ENCODE measurements at places on chromosomes 2 and 18. TPM values are rescaled to one million over a fixed set of nuclear protein-coding genes. Genes with fewer than 3 reads are reported as not detected.

DNA sequence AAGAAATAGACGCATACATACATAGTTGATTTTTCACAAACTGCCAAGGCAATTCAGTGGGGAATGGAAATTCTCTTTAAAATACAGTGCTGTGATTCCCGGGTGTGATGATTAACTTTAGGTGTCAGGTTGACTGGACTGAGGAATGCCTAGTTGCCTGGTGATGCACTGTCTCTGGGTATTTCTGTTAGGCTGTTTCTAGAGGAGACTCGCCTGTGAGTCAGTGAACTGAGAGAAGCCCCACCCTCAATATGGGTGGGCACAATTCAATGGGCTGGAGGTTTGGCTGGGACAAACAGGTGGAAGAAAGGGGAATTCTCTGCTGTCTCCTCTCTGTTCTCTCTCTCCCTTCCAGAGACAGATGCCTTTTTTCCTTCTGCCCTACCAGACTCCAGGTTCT, 187.6 kb downstream of the ARHGAP28 start:
- DNase-seq: no peak

- DNase-seq: no peak
Observed at GRCh38 chr2:101234169-101234938, 18.3 kb upstream of the CNOT11 start.

- no peak for DNase-seq
Observed at GRCh38 chr18:23990474-23991410, 23.8 kb upstream of the TTC39C start.

- peak; percentile 65 for DNase-seq
Observed at GRCh38 chr2:118016911-118017310, 3.0 kb upstream of the CCDC93 start.

DNA sequence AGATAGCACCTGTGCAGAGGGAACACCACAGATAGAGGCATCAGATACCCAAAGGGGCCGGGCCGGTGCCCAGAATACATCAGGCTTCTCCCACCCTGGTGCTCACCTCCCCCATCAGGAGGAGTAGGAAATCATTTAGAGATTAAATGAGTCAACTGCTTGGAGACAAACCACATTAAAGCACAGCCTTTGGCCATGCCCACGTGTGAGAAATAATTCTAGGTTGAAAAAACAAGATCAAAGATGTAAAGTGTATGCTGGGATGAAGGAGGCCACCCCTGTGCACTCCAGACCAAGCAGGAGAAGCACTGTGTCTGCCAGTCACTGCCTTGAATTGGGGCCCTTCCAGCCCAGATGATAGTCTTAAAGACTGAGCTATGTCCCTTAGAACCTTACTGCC, 152.8 kb upstream of the ACAA2 start:
- DNase-seq: peak; percentile 32

DNA sequence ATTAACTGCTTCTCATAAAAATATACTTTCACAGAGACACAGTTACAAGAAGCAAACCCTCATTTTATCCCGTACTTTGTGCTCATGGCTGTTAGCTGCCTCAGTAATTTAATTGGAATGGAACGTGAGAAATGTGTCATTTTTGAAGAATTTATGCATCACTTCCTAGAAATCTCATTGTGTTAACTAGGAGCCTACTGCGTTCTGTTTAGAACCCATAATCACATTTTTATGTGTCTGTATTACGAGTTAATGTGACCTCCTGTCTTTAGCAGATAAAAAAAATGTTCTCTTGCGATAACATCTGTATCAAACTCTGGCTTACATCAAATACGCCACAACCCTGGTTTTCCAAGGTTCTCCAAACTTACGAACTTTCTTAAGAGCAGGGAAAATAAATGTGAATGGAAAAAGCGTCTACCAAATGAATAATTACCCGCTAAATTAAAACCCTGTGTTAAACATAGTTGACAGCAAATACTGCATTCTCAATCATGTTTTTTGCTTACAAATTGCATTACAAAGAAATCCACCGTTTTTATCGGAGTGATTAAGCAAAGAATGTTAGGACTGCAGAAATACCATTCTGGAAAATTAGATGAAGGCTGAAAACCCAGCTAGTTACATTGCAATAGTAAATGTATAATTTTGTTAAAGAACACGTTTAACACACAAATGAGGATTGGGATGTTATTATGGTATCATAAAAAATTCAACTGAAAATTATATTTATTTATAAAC, 12.1 kb upstream of the GBX2 start:
- peak; percentile 79 for DNase-seq

DNA sequence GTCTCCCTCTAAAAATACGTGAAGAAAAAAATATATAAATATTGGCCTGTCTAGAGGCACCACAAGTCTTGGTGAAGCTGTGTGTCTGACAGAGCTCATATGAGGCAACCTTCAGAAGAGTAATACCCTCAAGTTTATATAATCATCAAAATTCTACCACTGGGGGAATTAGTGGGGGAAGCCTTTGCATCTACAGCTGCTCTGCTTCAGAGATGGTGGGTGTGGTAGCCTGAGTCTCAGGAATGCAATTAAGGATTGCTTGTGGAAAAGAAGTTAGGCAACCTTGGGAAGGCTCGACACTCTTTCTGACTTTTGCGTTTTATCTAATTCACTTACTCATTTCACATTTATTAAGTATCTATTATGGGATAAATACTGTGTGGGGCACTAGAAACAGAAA, 17.4 kb downstream of the TPGS2 start:
- no peak for DNase-seq

DNA sequence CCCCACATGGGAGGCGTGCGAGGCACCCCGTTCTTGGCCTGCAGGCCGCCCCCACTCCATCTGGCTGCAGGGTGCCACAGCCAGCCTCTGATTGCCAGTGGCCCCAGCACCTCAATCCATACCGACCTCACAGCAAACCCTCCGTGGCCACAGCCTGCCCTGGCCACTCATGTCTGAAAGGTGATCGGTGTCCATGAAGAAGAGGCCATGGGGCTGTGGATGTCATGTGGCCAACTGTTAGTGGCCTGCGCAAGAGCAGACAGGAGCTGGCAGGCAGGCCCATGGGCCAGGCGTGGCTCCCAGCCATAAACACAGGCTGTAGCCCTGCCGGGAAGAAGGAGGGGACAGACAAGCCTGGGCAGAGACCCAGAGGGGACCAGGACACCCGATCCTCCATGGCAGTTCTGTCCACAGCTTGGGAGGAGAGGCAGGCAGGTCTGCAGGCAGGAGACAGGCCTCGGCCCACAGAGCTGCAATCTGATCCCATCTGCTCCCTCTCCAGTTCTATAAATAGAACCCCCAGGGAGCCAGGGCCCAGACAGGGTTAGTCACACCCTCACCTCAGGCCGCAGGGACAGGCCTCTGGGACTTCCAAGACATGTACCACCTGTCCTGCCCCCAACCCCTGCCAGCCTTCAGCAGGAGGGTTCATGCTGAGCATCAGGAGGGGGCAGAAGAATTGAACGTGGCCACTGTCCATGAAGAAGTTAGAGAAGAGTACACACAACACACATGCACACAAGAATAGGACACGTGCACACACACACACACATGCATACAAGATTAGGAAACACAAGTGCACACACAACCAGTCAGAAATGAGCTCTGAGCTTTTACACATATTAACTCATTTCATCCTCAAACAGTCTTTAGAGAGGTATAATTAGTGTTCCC, 16.9 kb downstream of the STEAP3 start:
- DNase-seq: peak; percentile 87

GRCh38 chr18:23154030-23154429, 18.7 kb downstream of the CABLES1 start:
- no peak for DNase-seq

GRCh38 chr2:1607971-1608688, 136.2 kb downstream of the PXDN start:
- DNase-seq: no peak

DNA sequence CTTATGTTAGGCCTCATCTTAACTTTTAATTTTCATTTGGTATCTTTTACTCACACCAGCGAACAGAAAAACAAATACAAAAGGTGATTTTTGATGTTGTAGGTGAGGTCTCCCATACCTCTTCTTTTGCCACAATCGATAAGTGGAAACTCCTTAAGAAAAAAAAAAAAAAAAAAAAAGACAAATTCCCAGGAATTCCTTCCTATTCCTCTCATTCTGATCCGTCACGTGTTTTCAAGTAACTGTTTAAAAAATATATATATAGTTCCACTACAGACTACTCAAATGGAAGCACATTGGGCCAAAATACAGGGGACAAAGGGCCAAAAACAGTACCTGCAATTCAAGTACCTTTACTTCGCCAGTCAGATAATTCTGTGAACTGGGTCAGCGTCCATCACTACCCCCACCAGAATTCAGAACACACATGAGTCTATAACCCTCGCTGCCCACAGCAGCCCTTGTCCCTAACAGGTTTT, 16.5 kb downstream of the NMUR1 start:
- no peak for DNase-seq

DNA sequence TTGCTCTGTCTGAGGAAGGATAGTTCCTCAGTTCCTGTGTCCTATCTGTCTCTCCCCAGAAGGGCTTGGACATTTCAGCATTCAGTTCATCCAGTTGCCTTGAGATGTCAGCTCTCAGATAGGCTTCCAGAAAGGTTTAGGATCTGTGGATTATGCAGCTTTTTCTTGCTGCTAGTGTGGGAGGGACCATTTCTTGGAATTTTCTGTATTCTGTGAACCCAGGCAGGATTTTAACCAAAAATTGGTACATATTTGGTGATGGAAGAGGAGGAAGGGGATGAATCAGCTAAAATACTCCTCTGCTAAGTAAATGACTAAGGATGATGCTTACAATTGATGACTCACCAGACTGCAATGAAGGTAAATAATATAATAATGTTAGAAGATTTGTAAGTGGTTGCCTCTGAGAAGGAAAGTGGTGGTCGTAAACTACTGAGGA, 58.6 kb upstream of the DOCK10 start:
- peak; percentile 97 for DNase-seq

GRCh38 chr2:128317181-128317898, 1.3 kb downstream of the HS6ST1 start:
- DNase-seq: no peak

- DNase-seq: no peak
Observed at GRCh38 chr2:160810406-160810805, 316.8 kb upstream of the RBMS1 start.

- DNase-seq: no peak
Observed at GRCh38 chr2:133839677-133840076, 271.4 kb upstream of the NCKAP5 start.

DNA sequence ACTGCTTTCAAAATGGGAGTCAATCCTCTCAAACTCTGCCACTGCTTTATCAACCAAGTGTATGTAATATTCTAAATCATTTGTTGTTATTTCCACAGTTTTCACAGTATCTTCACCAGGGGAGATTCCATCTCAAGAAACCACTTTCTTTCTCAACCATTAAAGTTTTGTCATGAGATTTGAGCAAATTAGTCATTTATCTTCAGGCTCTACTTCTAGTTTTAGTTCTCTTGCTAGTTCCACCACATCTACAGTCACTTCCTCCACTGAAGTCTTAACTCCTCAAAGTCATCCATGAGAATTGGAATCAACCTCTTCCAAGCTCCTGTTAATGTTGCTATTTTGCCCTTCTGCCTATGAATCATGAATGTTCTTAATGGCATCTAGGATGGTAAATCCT, 545.8 kb downstream of the ARHGAP15 start:
- no peak for DNase-seq

DNA sequence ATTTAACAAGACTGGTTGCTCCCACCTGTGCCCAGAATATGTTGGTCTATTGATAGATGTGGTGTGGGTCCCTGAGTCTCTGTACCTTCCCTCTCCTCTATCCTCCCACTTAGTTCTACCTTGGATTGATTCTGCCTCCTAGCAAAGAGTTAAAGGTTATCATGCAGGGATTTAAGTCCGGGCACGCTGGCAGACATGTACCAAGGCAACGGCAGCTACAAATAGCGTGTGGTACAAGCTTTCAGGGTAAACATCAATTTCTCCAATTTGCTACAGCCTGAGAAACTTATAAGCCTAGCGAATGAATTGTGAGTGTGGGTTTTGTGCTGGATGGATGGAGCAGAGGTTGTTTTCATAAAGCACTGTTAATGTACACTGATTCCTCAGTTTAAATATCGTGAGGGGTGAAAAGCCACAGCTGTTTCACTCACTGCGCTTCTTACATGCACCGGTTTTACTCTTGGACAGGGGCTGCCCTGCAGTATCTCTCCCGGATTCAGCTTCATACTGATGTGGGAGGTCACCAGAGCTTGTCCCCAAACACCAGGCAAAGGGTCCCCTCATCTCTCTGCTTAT, 289.8 kb downstream of the ICOS start:
- no peak for DNase-seq

- no peak for DNase-seq
Observed at GRCh38 chr18:44514766-44515165, 165.9 kb upstream of the SETBP1 start.

DNA sequence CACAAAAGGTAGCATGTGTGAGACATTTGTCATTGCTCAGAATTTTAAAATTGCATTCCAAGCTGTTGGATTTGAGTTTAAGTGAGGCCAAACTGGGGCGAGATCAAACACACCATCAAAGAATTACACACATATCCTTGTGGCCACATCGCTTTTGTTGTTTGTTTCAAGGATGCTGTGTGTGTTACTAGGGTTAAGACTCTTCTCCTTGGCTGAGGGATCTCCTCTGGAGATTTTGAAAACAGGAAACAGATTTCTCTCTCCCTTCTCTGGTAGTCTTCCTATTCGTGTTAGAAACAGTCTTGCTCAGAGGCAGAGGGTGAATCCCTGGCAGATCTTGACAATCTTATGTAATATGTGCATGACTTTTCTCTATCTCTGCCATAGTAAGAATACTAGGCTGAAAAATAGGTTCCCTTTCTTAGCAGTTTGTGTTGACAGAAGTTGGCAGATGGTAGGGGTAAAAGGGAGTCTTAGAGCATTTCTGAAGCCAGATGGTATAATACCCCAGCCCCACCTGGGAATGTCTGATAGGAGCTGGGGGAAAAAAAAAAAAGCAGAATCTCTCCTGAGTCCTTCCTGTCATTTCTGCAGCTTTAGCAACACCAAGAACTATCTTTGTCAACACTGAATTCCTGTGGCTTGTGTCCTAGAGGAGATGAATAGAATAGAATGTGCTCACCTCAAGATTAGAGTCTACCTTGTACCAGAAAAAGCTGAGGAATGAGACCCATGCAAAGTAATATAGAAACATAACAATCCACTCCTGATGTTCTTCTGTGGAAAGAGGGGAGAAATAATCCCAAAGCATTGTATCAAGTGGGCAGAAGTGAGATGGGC, 101.8 kb downstream of the XRCC5 start:
- peak; percentile 14 for DNase-seq

- no peak for DNase-seq
Observed at GRCh38 chr2:150125188-150125587, 362.3 kb downstream of the RND3 start.

- peak; percentile 41 for DNase-seq
Observed at GRCh38 chr2:119431976-119432850, 559 bp downstream of the TMEM37 start.

CTLA4 gene
- total RNA-seq: not detected

CTNNA2 gene
- not detected for total RNA-seq

TMEM247 gene
- total RNA-seq: not detected

ERMN gene
- 0.06 TPM for total RNA-seq

STK39 gene
- total RNA-seq: 13.9 TPM

Data from HT1080 (cell line).